Stimulated activated CD8-positive, alpha-beta memory T cell treated with anti-CD3 and anti-CD28 coated beads, Interleukin-2, amount 100 ng/mL, for 1 hour (primary cell): ENCODE measurements at places on chromosomes 6 and 20.

DNA sequence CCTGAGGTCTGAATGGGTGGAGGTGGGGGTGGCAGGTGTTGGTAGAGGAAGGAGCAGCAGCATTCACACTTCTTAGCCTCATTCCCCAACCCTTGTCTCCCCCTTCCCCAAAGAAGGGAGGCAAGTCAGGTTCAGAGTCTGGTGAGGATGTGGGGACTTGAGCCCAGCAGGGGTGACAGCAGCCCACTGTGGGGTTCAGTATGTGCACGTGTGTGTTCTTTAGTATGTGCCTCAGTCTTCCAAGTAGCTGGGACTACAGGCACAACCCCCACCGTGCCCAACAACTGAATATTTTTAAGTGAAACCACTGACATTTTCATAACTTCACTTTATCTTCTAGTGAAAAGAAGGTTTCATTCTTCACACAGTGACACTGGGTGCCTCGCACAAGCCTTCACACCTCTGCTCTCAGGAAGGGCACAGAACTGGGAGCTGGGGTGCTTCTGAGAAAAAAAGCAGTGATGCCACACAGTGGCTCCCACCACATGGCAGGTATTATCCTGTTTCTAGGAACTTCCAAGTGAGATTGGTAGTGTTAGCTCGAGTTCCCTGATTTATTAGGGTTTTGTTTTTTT lies 33.4 kb upstream of the PRELID3B start:
- no peak for DNase-seq

DNA sequence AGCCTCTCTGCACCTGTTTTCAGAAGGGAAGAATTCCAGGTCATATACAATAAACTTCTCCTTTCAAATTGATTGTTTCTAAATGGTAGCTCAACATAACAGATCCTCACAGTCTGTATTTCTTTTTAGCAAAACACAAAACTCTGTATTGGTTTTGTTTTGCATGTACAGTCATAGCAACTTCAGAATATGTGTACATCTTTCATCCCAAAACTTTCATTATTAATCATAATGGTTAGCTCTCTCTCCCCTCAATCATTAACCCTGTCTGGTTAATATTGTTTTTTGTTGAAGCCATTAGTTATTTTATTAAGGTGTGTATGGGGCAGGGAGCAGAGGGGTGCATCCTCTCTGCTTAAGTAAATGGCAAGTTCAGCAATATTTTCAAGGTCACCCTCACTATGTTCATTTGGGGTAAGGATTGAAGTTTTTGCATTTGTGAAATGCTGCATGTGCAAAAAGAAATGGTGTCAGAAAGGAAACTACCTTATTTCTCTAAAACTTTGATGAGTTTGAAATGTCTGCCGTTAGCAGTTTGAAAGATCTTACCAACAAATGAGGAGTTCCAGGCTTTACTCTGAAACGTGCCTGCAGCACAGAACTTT lies 136.8 kb upstream of the BTBD3 start:
- no peak for DNase-seq

- DNase-seq: no peak
Measured at GRCh38 chr6:27562027-27562410, 89.1 kb upstream of the ZNF184 start.

DNA sequence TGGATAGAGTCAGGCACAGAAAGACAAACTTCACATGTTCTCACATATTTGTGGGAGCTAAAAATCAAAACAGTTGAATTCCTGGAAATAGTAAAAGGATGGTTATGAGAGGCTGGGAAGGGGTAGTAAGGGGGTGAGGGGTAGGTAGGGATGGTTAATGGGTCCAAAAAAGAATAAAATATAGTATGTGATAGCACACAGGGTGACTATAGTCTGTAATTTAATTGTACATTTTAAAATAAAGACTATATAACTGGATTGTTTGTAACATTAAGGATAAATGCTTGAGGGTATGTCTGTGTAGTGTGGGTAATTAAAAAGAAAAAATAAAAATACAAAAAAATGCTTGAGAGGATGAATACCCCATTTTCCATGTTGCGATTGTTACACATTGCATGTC lies 9.9 kb downstream of the SRSF6 start:
- DNase-seq: no peak

- DNase-seq: no peak
Measured at GRCh38 chr20:35680452-35681183, 15.9 kb upstream of the CPNE1 start.

DNA sequence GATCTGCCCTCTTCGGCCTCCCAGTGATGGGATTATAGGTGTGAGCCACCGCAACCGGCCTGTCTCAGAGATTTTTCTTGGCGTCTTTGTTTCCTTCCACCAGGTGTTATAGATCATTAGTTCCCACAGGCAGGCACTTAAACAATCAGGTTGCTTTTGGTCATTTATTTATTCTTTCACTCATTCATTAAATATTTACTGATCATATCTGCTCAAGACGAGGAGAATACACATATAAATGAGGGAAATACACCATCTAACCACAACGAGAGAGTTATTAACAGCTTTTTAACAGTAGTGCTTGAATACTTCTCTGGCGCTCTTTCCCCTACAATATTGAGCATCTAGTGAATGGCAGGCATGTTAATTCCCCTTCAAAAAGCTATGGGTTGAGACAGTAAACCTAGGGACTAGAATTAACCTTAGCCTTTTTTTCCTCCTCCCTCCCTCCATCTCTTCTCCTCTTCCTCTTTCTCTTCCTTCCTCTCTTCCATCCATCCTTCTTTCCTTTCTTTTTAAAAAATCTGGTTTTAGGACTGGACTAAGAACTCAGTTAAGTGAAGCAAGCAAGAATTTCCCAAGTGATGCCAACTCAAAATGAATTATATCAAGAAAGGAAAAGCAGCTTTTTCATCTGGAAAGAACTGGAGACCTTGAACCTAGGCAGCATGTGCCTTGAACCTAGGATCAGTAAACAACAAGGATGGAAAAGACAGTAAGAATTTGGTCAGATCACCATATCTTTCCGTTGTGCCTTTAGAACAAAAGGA lies 41.1 kb upstream of the RFPL4B start:
- no peak for DNase-seq

DNA sequence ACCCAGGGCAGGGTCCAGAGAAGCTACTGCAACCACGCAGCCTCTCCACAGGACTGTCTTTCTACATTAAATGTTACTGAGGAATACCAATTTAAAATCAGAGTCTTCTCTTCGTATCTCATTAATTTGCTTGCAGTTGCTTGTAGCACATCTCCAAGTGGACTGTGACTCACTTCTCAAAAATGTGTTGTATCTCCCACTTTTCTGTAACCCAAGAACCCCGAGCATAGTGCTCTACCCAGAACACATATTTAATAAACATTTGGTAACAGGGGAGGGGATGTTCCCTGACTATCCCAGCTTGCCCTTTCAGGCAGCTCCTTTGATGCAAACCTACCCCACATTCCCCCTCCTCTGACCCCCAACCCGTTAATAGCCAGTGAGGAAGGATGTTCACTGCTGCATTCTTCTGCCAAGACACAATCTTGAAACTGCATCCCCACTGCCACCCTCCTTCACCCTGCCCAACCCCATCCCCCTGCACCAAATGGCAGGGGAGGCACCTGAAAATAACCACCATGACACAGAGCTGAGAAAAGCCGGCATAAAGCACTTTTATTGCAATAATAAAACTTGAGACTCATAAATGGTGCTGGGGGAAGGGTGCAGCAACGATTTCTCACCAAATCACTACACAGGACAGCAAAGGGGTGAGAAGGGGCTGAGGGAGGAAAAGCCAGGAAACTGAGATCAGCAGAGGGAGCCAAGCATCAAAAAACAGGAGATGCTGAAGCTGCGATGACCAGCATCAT lies 24.2 kb downstream of the FKBP1A start:
- DNase-seq: no peak

DNA sequence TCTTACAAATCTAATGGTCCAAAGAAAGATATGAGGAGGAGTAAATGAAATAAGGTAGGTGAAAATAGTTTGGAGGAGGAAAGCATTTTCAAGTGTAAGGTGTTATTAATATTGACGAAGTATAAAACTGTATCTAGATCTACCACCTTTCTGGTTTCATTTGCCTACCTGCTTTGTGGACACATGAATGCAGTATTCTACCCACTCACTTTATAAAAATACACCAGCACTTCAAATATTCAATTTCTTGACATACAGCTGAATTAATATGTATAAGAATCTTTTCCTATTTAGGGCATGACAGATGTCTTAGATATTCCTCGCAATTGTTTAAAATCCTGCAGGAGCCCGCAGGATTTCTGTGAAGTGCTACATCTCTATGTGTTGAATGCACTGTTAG lies 108.0 kb downstream of the BCAS1 start:
- DNase-seq: no peak

GRCh38 chr20:58927490-58928061 lies 53.5 kb upstream of the NELFCD start:
- DNase-seq: no peak

DNA sequence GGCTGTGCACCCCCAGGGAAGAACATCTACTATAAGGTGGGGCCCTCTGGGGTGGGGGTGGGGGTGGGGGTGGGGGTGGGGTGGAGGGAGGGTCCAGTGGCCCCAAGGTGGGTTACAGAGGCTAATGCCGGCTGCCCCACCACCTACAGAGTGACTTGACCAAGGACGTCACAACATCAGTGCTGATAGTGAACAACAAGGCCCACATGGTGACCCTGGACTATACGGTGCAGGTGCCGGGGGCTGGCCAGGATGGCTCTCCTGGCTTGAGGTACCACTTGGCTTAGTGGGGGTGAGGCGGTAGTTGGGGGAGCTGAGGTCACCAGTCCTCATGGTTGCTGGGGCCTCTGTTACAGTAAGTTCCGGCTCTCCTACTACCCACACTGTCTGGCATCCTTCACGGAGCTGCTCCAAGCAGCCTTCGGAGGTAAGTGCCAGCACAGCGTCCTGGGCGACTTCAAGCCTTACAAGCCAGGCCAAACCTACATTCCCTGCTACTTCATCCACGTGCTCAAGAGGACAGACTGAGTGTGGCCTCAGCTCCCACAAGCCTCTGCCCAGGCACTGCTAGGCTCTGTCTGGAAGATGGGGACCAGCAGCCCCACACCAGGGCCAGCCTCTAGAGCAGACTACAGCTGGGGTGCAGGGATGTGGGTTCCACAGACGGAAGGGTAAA lies 2.8 kb downstream of the GNMT start:
- no peak for DNase-seq

GRCh38 chr6:159948199-159948598 lies 20.7 kb upstream of the IGF2R start:
- DNase-seq: no peak

DNA sequence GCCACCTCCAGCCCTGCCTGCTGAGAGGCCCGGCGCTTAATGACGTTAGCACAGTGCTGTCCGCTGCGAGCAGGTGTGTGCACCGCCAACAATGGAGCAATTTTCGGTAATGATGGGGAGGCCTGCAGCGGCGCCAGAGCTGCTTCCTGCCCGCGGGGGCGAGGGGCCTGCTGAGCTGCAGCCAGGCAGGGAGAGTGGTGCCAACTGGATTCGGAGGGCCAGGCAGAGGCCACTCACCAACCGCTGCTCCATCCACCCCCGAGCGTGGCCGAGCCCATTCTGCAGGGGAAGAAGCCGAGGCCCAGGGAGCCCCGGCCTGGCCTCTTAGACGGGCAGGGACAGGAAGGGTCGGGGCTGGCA lies 9.6 kb downstream of the HRH3 start:
- no peak for DNase-seq

DNA sequence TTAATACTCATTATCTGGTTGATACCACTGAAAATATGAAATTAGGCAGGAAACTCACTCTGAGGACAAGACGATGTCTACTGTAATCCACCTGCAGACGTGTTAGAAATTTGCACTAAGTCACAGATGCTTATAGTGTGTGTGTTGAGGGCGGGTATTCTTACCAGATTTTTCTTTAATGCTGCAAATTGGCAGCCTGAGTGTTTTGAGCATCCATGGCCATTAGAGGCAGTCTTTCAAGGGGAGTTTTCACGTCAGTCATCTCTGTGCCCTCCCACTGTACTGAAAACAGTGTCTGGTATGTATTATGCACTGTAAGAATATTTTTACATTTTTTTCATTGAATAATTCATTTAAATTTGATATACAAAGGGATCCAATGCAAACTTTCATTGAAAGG lies 266.5 kb upstream of the QKI start:
- DNase-seq: no peak

- DNase-seq: no peak
Measured at GRCh38 chr6:5751525-5752390, 255.0 kb downstream of the NRN1 start.

DNA sequence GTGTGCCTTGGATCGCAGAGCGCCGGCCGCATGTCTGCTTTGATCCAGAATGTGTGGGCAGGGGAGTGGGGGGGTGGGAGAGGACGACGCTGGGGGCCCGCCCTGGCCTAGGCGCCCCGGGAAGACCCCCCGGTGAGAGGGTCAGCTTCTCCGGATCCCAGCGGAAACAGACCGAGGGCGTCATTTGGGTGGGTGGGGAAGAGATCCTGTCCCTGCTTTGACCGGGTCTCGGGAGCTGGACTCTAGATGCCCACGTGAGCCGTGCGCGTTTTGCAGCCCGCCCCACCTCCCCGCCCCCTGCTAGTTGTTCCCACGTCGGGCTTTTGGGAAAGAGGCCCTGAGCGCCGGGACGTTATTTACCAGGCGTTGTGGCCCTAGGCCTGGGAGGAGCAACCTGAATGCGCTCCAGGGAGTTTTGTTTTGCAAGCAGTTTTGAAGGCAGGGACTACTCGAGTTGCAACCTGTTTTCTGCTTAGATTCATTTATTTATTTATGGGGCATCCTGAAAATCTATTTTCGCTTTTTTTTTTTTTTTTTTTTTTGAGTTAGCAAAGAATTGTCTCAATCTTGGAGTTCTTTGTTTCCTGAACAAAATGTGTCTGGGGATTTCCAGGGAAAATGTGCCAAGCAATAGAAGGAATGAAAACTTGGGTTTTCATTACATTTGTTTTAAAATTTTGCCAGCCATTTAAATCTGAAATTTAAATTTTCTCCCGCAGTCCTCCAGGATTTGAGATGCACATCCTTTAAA lies 1.6 kb downstream of the DSP start:
- DNase-seq: no peak

DNA sequence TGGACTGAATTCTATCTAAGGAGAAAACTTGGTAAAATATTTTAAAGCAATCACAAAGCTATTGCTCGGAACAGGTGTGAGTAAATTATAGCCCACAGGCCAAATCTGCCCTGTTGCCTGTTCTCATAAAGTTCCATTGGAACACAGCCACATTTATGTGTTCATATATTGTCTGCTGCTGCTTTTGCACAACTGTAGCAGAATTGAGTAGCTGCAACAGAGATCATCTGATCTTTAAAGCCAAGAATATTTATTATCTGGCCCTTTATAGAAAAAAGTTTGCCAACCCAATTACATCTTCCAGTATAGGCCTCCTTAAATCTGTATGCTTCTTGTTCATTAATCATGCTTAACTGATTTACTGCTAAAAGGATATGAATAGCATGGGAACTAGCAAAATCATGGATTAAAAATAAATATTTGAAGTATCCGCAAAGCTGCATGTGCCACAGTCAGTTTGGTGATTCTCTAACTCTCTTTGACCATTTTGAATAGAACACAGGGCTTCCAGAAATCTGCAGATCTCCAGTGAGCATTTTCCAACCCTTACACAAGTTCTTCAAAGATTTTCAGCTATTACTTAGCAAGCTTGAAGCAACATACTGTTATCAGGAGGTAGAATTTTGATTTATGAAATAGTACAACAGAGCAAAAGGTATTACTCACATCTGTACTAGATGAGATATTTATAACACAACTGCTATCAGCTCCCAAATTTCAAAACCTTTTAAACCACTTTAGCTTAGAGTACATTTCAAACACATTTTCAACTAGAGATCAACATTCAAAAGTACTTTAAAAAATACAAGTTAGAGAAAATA lies 312.6 kb upstream of the ID4 start:
- no peak for DNase-seq
